C1 segment of cervical spinal cord (tissue), 14 donors: ENCODE measurements at places on chromosomes 2 and 18.
A peak's percentile ranks its signal among the peaks of the same experiment; 100 is the strongest.

DNA sequence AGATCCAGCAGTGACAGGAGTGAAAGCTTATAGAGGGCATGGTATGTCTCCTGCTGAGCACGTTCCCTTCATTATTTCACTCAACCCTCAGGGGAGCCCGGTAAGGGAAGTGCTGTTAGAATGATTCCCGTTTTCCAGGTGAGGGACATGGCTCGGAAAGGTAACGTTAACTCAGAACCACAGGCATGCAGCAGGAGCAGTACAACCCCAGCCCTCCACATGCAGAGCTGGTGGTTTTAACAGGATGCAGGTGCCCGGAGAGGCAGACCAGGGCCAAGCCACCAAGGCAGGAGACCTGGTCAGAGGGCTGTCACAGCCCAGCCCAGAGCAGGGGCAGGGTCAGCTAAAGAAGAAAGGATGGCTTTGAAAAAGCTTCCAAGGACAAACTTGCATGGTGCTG, 268.5 kb downstream of the SH3BP4 start:
- DNase-seq = no peak

GRCh38 chr18:59744271-59744721, 47.1 kb upstream of the CCBE1 start:
- DNase-seq = no peak

- no peak for DNase-seq
Measured at GRCh38 chr18:62847081-62847480, 131.7 kb downstream of the PHLPP1 start.

DNA sequence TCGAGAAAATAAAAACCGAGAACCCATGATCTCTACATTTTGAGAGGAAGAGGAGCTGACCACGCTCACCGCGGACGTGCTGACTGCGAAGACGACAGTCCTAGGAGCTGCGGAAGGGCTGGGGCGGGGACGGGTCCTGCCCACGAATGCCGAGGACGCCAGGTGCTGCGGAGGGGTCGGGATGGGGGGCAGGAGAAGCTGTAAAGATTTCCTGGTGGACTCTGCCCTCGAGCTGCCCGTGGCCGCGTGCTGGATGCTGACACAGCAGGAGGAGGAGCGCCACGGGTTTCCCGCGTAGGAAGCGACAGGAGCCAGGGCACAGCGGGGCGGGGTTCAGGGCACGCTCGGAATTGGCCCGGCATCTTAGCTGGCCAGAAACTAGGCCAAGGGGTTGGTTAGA, 22.2 kb downstream of the ZSCAN30 start:
- DNase-seq = no peak

DNA sequence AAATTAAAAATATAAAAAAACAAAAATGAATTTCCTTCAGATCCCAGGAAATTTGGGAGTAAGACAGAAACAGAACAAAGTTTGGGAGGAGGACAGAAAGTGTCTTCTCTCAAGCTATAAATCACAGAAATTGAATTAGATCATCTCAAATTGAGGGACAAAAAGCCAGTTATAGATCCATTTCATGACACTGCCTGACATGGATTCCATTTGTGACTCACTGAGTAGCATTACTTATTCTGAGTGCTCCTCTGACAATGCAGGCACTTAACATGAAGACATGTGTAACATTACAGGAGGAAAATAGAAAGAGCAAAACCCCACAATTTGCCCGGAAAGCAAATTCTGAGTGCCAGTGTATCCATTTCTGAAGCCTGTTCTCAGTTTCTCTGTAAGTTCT, 63.9 kb upstream of the CREB1 start:
- DNase-seq = no peak

GRCh38 chr2:2243666-2244065, 87.4 kb downstream of the MYT1L start:
- DNase-seq = no peak

- no peak for DNase-seq
Measured at GRCh38 chr2:24642351-24642750, 150.8 kb downstream of the PTRHD1 start.

GRCh38 chr18:9008709-9009635, 93.5 kb upstream of the NDUFV2 start:
- DNase-seq = no peak

DNA sequence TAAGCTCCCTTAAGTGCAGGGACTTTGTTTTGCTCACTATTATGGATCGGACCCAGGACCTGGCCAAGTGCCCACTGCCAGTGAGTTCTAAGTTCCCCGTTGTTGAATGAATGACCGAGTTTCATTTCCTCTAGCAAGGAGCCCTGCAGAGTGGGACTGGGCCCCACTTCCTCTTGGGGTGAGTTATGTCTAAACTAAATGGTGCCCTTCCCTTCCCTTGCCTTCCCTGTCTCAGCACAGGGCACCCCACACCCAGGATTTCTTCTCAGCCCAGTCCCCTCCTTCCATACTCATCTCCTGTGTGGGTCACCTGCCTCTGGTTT, 195.3 kb upstream of the HS6ST1 start:
- DNase-seq = no peak

DNA sequence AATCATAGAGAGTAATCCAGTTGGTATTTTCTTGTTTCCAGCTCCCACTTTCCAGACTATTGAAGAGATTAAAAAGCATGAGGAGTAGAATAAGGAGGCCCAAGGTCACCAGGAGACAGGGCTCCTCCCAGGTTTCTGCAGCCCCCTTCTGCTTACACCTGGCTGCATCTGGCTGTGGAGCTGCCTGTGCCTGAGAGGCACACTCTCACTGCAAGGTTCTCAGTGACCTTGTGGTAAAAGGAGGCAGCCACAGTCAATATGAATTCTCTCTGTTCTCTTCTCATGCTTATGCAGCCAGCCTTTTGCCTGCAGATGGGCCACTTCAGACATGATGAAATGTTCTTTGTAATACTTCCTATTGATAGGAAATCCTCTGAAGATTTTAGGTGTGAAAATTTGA, 233.7 kb downstream of the MYO3B start:
- DNase-seq = no peak

- DNase-seq = no peak
Measured at GRCh38 chr2:102449370-102449974, 23.6 kb upstream of the SLC9A4 start.

- peak; percentile 56 for DNase-seq
Measured at GRCh38 chr2:109438773-109439389, 174.9 kb downstream of the SEPTIN10 start.

GRCh38 chr2:38454081-38454480, 77.0 kb upstream of the ATL2 start:
- DNase-seq = no peak

DNA sequence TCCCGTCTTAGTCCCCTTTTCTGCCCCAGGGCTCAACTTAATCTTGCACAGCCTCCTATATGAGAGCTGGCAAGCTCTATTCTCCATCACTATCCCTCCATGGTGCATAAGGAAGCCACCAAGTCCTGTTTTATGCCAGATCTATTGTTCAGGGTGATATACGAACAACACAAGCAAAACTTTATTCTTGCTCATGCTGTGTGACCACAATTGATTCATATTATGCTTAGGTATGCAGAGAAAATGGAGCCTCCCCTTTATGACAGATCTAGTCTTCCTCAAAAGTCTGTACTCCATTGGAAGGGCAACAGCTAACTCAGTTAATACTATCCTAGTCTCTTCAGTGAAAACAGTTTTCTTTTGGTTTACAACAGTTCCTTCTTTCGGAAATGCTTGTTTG, 94.0 kb upstream of the STON1 start:
- DNase-seq = no peak

- DNase-seq = no peak
Measured at GRCh38 chr2:75003276-75003675, 44.8 kb downstream of the POLE4 start.

DNA sequence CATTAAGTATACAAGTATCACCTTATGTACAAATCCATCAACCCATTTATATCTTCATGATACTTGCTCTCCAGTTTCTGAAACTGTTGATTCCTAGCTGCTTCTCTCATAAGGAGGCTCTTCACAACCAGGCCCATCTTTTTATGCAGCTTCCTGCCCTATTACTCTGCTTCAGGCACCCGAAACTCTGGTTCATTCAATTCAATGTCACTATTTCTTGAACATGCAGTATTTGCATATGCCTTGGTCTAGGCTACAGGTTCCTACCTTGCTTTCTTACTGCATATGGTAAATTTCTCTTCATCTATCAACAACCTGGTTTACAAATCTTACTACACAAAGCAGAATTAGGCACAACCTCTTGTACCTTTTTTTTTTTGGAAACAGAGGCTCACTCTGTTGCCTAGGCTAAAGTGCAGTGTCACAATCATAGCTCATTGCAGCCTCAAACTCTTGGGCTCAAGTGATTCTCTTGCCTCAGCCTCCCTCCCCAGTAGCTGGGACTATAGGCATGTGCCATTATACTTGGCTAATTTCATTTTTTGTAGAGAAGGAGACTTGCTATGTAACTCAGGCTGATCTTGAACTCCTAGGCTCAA, 2.7 kb upstream of the CDKL4 start:
- DNase-seq = no peak

DNA sequence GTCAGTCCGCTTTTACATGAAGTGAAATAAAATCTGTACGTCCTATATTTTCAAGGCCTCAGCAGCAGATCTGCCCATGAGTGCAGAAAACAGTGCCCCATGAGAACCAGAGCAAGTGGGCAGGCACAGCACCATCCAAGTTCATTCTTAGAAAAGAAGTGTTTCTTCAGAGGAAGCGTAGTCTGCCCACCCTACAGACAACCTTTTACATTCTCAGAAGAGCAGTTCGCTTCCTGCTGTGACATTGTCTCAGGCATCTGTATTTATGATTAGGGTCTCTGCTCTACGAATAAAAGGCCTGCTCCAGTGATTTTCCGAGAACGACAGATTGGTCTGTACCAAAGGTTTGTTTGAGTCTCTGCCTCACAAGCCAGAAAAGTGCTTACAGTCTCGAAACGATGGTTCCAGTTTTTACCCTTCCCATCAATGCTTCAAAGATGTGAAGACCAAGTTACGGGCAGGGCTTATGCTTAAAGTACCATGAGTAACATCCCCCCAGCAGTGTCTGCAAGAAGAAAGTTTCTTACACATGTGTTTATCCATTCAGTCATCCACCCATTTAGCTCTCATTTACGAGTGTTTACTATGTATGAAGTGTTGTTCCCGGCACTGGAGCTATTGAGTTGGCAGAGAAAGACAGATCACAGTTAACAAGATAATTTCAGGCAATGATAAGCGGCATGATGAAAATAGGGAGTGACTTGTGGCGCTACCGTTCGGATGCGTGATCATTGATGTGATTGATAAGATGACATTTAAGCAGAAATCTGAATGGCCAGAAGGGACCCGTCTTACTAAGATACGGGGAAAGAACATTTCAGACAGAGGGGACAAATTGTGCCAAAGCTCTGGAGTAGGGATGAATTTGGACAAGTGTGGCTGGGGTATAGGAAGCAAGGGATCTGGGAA, 31.4 kb upstream of the CTLA4 start:
- DNase-seq = no peak

DNA sequence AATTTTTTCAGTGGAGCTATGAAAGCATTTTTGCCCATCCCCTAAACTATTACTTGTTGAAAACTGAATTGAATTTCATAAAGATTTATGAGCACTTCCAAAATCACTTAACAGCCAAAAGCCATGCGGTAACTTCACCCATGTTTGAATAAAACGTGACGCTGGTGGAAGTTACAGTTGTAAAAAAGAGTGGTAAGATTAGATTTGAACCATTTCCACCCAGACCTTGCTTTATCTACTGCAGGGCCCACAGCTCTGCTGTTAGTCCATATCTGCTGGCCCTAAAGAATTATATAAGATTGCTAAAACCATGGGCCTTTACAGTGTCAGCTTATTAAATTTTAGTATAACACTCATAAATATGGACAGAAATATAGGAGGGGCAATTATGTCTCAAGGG, 15.5 kb upstream of the ITGA4 start:
- no peak for DNase-seq

DNA sequence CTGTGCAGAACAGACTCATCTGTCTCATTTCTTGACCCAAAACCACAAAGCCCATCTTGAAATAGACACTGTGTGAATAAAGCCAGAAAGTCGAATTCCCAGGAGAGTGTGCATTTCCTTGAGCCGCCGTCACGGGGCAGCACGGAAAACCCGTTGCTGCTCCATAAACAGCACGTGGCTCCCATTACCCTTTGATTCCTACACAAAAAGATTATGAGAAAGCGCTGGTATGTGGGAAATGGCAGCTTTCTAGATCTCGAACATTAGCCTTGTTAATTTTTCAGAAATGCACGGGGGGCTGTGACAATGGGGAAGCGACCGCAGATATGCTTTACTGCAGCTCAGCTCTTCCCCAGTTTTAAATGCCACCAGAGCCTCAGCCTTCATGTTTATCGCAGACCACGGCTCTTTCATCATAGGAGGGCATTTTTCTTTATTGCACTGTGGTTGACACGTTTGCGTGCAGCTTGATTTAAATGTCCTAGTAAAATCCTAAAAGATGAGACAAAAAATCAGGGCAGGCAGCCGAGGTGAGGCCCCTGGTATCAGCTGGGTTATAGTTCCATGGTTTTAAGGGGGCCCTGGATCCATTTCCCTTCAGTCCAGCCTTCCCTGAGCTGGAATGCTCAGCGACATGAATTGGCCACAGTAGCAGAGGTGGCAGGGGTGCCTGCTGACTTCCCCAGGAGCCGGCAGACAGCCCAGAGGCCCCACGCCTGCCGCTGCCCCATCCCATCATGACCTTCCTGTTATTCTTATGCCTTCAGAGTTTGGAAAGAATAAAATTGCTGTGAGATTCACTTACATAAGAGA, 249.3 kb downstream of the NDUFA10 start:
- no peak for DNase-seq

GRCh38 chr18:34083910-34084535, 140.7 kb downstream of the NOL4 start:
- DNase-seq = no peak

DNA sequence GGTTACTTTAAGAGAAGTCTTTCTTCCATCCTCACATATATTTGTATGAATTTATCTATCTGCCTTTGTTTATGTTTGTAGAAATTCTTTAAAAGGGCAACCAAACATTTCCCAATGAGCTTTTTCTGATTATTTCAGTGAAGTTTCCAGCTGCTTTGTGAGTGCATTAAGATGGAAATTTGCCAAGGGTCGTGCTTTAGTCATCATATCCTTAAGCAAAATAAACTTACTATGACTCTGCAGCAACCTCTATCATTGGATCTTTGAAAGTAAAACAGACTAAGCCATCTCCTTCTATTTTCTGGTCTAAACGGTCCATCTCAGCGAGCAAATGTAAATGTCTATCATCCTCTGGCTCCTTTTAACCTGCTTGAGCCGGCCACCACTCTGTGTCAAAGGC, 489.3 kb downstream of the SOX11 start:
- no peak for DNase-seq

DNA sequence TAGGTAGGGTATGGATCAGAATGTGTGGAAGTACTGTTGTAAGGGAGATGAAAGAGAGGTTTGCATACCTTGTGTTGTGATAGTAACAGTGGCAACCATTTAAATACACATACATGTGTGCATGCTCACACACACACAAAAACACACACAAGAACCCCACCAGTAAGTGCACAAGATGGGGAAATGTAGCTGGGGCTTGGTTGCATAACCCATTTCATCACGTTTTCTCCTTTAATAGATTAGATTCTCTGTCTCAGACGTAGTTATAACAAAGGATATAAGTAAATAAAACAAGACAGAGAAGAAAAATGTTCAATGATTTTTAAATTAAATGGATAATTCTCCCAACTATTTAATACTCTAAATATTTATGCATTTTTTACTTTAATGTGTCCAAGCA, 13.4 kb downstream of the ARHGAP15 start:
- DNase-seq = no peak

GRCh38 chr2:43030551-43031307, 195.7 kb downstream of the ZFP36L2 start:
- no peak for DNase-seq
